ENCODE measurements at places on chromosomes 7 and 10.

- no peak for DNase-seq
Measured at GRCh38 chr10:84397735-84398144, 69.4 kb downstream of the CCSER2 start.

- no peak for DNase-seq
Measured at GRCh38 chr7:22627136-22627535, 99.9 kb upstream of the IL6 start.

GRCh38 chr10:21493784-21494183, 31.7 kb downstream of the SKIDA1 start:
- no peak for DNase-seq

- no peak for DNase-seq
Measured at GRCh38 chr7:32204361-32205018, 134.3 kb upstream of the PDE1C start.

DNA sequence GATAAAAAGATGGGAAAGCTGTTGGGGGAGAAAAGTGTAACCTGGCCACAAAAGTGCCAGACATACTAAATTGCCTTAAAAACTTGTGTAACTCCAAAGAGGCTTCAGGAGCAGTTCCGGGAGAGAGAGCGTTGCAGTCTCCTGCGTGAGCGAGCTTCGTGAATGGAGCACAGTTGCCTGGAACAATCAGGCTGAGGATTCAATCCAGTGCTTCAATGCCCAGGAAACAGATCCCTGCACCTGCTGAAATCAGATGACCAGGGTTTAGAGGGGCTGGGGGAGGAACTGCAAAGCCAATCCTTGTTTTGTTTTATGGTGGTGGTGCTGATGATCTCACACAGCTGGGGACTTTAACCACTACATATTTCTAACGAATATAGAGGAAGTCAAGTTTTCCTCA, 398.3 kb downstream of the DPP6 start:
- DNase-seq, result no peak

GRCh38 chr10:56359837-56360236, 1.2 kb downstream of the ZWINT start:
- DNase-seq, result no peak

DNA sequence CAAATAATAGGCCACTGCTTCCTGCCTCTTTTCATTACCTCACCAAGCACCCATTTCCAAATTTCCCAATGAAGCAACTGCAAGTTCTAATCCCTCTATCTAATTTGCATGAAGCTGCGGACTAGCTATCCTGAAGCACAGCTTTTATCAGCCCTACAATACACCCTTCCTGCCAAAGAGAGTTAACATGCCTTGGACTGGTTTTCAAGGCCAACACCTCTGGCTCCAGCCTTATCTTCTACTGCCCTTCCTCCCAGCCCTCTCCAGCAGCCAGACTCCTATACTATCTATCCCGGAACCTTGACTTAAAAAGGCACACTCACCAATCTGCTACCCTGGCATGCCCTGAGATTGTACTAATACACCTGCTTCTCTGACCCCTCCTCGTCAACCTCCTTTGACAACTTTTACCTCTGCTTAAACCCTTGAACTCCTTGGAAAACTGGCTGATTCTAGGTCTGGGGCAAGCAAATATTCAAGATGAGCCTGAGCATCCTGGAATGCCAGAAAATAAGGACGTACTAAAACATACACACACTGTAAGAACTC, 73.4 kb downstream of the SGMS1 start:
- no peak for DNase-seq

GRCh38 chr10:103750836-103751235, 104.5 kb downstream of the SH3PXD2A start:
- DNase-seq, result no peak

DNA sequence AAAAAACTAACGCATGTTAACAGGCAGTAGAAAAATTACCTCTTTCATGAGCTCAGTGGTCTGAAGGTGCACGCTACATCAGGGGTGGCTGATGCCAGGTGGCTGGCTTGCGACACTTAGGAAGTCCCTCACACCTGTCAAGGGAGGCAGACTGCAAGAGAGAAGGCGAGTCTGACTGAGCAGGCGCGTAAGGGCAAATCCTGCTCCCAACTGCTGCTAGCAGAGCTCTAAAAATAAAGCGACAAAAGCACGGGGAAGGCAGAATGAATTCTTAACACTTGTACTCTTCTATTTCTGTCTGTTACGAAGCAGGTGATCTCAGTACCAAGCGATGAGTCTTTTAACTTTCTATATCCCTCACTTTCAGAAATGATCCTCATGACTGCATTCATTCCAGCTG, 33.1 kb downstream of the CACNA2D1 start:
- DNase-seq, result no peak

Measured in central memory CD4-positive, alpha-beta T cell (primary cell).